Activated CD4-positive, alpha-beta T cell treated with anti-CD3 and anti-CD28 coated beads, Interleukin-2, amount 10 ng/mL, durations not matched to agents 24 days and 14 days (primary cell): ENCODE measurements at places on chromosomes 5 and 9. TPM values are rescaled to one million over a fixed set of nuclear protein-coding genes. Genes with fewer than 3 reads are reported as not detected.
A peak's percentile ranks its signal among the peaks of the same experiment; 100 is the strongest.

Gene HDAC3
- 88.1 and 92.3 TPM in 2 replicates for total RNA-seq

GRCh38 chr5:103849934-103850333, 287.3 kb upstream of the NUDT12 start:
- no peak overlapping the region for H3K27ac ChIP-seq
- H3K4me1 ChIP-seq = no peaks in the 10 kb centered on the region
- DNase-seq = no peak

DNA sequence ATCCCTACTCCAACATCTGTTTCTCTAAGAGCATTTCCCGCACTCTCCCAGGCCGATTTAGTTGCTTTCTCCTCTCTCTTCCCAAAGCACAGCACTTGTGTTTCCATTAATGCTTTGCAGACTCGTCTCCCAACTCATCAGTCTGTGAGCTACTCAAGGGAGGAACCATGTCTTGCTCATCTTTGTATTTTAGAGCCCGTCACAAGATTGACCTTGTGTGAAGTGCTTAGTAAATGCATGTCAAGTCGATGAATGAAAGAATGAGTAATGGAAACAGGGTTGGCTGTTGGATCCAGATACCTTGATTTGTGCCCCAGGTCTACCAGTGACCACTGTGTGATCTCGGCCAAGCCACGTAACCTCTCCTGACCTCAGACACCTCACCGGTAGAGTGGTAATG, 99.3 kb downstream of the KLF4 start:
- DNase-seq = no peak
- no peak overlapping the region for H3K4me3 ChIP-seq
- H3K4me1 ChIP-seq = no peaks in the 10 kb centered on the region
- no peak overlapping the region for H3K27ac ChIP-seq
- H3K27me3 ChIP-seq = peaks cover 2% of the 10 kb centered on the region
- no peaks in the 10 kb centered on the region for H3K36me3 ChIP-seq

Gene C5orf52
- 0.42 TPM in 1 of 2 replicates, not detected in the other for total RNA-seq

DNA sequence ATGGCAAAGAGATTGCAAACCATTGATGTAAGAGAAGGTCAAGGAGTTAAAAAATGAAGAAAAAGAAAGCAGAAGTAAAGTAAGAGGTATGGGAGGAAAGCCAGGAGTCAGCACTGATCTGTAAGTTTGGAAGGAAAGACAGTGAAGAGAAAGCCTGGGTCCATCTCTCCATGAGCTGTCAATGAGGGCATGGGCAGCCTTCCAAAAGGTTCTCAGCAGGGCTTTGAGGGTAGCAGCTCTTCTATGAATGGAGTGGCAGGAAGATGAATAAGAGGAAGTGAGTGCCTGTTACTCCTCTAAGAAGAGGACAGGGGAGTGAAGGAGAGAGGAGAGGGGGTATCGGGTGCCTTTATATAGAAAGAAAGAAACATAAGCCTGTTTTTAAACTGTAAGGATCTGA, 97.1 kb downstream of the ADCY2 start:
- H3K27ac ChIP-seq = no peak overlapping the region
- H3K36me3 ChIP-seq = no peaks in the 10 kb centered on the region
- H3K27me3 ChIP-seq = no peaks in the 10 kb centered on the region
- DNase-seq = no peak
- H3K4me3 ChIP-seq = no peak overlapping the region

- H3K36me3 ChIP-seq = no peaks in the 10 kb centered on the region
- no peak overlapping the region for H3K27ac ChIP-seq
- H3K4me1 ChIP-seq = no peaks in the 10 kb centered on the region
- no peaks in the 10 kb centered on the region for H3K27me3 ChIP-seq
Observed at GRCh38 chr5:29247346-29248028, 1946.0 kb upstream of the CDH6 start.

Gene SLC1A3
- not detected in 2 replicates for total RNA-seq

- DNase-seq = no peak
- H3K4me3 ChIP-seq = no peak overlapping the region
- peaks cover 4% of the 10 kb centered on the region for H3K4me1 ChIP-seq
- H3K27ac ChIP-seq = no peak overlapping the region
- no peaks in the 10 kb centered on the region for H3K27me3 ChIP-seq
- no peaks in the 10 kb centered on the region for H3K36me3 ChIP-seq
Observed at GRCh38 chr5:16784843-16785791, 151.0 kb downstream of the MYO10 start.

DNA sequence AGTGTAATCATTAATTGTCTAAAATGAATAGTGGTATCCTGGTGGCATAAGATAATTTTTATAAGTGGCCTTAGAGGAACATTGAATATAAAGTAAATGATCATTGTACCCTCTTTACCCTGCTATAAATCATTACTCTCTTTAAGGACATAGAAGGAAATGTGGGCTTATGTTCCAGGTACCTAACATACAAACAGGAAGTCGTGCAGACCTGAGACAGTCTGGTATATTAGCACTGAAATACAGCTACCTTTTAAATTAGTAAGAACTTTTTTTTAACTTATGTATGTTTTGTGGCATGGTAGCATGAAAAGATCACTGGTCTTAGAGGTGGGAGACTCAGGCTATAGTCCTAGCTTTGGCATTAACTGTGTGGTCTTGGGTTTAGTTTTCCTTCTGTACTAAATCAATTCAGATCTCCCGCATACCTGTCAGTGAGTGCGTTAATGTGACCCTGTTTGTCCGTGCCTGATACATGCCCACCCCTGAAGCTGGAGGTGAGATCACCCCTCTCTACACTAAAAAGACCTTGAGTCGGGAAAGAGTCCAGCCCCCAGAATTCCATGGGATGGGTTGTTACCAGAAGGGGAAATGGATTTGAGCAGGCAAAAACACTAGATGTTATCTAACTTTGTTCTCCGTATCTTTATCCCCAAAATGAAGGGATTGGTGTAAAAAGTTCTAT, 59.4 kb upstream of the ERBIN start:
- no peak for DNase-seq
- peak overlapping the region; percentile 42 for H3K27ac ChIP-seq
- peak overlapping the region; percentile 60 for H3K4me3 ChIP-seq
- H3K36me3 ChIP-seq = no peaks in the 10 kb centered on the region

DNA sequence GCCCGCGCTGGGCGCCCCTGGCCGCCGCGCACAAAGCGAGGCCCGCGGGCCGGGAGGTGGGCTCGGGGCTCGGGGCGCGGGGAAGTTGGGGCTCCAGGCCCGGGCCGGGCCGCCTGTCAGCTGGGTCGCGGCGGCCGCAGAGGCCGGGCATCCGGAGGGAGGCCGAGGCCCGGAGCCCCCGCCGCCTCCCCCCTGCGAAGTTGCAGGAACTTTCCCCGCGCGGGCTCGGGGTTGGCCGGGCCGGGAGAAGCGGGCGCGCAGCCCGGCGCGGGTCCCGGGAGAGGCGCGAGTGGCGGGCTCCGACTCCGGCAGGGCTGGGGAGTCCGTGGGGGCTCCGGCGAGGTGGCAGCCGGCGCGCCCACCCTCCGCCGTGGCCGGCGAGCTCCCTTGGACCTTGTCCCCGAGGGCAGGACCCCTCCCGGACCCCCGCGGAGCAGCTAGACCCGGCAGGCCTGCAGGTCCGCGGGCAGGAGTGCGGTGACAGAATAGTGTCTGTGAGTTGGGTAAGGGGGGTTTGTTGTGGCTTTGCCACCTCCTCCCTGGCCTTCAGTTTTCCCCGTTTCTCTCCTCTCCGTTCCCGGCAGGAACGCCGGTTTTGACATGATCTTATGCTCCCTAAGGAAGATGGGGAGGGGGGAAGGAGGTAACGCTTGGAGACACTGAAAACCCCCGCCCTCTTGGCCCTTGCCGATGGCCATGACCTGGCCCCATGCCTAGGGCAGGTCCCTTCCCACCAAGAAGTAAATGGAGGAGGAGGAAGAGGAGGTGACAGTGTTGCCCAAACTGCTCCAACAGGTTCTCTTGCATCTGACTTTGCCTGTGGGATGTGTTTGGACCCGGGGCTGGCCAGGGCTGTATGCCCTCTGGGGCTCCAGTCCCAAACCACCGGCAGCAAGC, 942 bp downstream of the PHF2 start:
- H3K4me1 ChIP-seq = peaks cover 27% of the 10 kb centered on the region
- H3K27me3 ChIP-seq = no peaks in the 10 kb centered on the region
- peak; percentile 80 for DNase-seq
- H3K4me3 ChIP-seq = peak overlapping the region; percentile 83
- H3K27ac ChIP-seq = peak overlapping the region; percentile 86

Gene GLRA1
- total RNA-seq = not detected in 2 replicates

DNA sequence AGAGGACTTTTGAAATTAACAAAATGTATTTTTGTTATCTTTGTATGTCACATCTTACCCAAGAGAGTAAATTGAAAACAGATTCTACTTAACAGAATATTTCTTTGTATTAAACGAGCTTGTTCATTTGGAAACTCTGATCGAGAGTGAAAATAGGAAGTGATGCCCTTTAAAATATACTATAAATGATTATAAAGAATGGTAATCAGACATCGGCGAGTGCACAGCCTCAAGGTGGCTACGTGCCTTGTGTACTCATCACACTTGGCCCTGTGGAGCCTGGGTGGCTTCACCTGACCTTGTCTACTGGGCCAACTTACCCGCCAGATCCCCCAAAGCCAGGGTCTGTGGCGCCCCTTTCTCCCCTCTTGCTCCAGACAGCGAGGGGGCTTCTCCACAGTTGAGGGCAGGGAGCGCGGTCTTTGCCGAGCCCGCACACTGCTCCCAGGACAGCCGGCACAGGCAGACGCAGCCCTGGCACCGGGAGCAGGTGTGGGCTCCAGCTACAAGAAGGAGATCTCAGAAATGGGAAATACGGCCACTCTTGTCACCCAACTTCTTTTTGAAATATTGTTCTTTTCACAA, 243.2 kb downstream of the CEMIP2 start:
- H3K27ac ChIP-seq = no peak overlapping the region
- H3K4me3 ChIP-seq = no peak overlapping the region
- H3K36me3 ChIP-seq = no peaks in the 10 kb centered on the region
- H3K27me3 ChIP-seq = peaks cover 2% of the 10 kb centered on the region
- no peak for DNase-seq
- H3K4me1 ChIP-seq = no peaks in the 10 kb centered on the region
